ENCODE measurements at places on chromosomes 7 and 10.

- DNase-seq = no peak
Measured at GRCh38 chr7:152129682-152130081, 104.2 kb downstream of the GALNT11 start.

- no peak for DNase-seq
Measured at GRCh38 chr10:52741851-52742250, 30.7 kb downstream of the MBL2 start.

- no peak for DNase-seq
Measured at GRCh38 chr10:100883312-100883821, 29.4 kb upstream of the SLF2 start.

DNA sequence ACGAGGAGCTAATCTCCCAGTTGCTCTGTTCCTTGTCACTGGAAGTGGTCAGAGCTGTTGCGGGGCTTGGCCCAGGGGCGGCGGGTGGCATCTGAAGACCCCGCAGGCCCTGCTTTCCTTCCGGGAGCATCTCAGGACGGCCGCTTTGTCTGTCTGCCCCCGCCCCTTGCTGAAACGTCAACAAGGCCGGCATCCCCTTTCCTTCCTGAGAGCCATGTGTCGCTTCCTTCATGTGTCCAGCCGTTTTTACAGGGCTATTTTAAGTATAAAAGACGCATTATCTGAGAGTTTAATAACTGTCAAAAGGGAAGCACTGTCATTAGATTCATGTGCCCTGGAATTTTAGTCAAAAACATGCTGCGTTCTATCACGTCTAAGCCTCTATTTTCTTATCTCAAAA lies 110.4 kb downstream of the CUX1 start:
- DNase-seq = no peak

GRCh38 chr10:60613434-60613833 lies 164.8 kb upstream of the CDK1 start:
- DNase-seq = no peak

GRCh38 chr10:131574707-131575430 lies 263.3 kb upstream of the TCERG1L start:
- DNase-seq = no peak

DNA sequence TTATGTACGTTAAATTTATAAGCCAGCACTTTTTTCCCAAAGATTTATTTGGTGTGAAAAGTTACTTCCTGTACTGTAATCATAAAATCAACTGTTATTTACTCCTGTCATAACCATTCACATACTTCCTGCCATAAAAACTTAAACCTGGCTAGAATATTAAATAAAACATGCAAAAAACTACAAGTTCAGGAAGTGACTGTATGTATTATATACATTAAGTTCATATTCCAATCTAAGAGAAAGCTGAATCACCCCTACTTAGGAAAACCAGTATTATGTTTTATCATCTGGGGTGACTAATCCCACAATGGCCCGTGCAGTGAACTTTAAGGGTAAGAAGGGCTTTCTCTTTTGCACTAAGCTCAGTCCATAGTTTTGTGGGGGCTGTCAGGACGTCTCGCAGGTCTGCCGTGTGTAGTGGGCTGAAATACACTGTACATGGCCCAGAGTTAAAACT lies 183.7 kb upstream of the KLF14 start:
- no peak for DNase-seq

- no peak for DNase-seq
Measured at GRCh38 chr7:94336009-94336408, 58.7 kb upstream of the COL1A2 start.

DNA sequence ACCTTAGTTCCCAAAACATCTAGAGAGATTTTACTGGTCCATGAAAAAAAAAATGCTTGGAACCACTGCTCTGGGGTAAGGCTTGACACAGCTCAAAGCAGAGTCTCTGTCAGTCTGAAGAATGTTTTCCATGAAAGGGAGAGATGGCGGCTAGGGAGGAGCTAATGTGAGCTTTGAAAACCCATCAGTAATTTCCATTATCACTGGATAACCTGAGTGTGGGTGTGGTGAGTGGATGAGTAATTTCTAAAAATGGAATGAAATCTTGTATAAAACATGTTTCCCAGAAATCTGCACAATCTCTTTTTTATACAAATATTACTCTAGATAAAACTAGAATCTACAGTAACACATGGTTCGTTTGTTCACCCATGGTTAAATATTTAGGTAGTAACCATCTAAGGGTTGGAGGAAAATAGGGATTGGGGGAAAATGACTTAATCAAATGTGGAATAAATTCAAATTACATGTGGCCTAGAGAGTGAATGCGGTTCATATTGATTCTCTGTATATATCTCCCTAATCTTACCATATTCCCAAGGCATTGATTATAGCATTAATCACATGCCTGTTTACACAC lies 289.4 kb downstream of the RNLS start:
- DNase-seq = no peak

DNA sequence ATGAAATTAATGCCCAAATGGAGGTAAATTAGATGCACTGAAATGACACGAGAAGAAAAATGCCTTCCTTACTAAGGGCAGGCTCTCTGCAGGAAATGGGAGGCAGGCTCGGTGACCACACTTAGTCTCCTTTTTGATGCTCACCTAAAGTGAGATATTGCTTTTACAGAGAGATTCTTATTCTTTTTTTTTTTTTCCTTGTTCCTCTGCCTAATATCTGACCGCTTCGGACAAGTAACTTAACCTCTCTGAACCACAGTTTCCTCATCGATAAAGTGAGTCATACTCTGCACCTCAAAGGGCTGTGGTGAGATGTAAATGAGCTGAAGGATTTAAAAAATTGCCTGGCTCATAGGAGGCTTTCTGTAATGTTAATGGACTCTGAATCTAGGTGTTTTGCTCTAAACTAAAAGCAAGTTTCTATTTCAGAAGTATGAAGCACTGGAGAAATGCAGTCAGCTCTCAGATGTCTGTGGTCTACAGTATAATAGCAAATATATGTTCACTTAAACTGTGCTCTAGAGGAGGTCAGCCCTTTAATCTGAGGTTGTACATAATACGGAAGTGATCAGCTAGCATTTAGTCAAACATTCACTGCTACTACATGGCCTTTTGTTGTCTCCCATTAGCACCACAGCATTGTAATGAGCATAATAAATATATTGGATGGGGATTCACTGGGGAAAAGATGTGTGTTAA lies 23.2 kb downstream of the NKX2-3 start:
- no peak for DNase-seq

GRCh38 chr7:32616625-32617024 lies 121.3 kb downstream of the AVL9 start:
- DNase-seq = no peak

DNA sequence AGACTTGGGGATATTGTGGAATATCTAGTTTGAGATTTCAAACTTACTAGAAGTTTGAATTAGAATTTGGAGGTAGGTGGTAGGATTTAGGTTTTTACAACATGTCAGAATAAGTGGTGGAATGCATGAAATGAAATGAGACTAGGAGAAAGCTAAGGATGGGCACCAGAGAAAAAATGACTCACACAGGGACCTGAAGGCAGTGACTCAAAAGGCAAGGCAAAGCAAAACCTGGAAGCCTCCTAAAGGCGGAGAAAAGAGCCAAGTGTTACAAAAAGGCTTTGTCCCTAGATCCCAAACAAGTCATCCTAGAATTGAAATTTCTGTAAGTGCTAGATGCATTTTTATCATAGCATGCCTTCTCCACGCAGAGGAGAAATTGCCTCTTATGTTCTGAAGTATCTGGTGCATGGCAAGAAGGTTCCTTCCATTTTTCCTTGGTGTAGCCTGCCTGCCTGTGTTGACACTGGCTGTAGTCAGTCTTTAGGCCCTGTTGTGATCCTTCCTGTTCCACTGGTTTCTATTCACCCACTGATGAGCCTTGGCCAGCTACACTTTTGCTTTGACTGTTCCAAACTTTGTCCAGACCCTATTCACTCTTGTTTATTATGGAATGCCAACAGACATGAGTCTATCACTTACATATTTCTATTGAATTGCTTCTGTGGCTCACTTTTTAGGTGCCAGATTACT lies 109.3 kb downstream of the ETV1 start:
- no peak for DNase-seq

GRCh38 chr10:11682851-11683250 lies 59.3 kb upstream of the ECHDC3 start:
- DNase-seq = peak; percentile 76

- DNase-seq = no peak
Measured at GRCh38 chr7:133040178-133040577, 41.7 kb downstream of the CHCHD3 start.

GRCh38 chr7:25303281-25304181 lies 75.2 kb upstream of the NPVF start:
- no peak for DNase-seq

- no peak for DNase-seq
Measured at GRCh38 chr10:116237260-116237659, 35.7 kb downstream of the GFRA1 start.

DNA sequence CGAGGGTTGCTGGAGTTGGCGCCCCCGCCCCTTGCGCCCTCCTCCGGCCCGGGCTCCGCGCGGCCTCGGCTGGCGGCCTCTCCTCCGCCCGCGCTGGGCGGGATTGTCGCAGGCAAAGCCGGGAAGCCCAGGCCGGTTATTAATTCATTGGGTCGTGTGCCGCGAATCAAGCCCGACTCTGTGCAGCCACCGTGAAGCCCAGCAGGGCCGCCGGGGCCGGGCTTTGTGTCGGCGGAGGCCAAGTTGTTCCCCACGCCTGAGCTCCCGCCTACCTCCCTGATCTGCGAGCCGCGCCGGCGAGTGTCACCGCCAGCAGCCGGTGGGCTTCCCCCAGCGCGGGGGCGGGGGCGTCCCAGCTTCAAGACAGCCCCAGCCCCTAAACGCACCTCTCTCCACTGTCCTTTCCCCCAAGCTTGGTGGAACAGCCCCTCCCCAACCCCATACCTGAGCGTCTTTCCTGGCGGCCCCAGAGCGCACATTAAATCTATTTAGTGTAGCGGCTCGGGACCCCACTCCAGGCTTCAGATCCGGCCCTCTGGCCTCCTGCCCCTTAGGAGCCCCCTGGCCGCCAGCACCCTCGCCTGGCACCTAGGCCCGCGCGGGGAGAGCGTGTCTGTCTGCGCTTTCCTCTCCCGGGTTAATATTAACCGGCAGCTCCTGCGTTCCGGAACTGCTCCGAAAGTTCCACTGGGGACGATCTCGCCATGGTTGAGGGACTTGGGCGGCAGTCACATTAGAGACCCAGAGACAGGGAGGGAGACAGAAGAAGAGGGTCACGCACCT lies 3.5 kb downstream of the SHH start:
- DNase-seq = no peak

GRCh38 chr7:128882134-128882533 lies 19.5 kb downstream of the ATP6V1F start:
- no peak for DNase-seq

GRCh38 chr7:77222819-77223218 lies 23.2 kb upstream of the FGL2 start:
- no peak for DNase-seq

GRCh38 chr7:45543473-45543872 lies 30.7 kb upstream of the ADCY1 start:
- DNase-seq = no peak

- DNase-seq = no peak
Measured at GRCh38 chr10:123642293-123642692, 23.9 kb upstream of the GPR26 start.

All from Karpas-422 (cell line).